ENCODE measurements at places on chromosomes 4 and X.

- no peaks in the 10 kb centered on the region for H3K36me3 ChIP-seq
- no peaks in the 10 kb centered on the region for H3K4me1 ChIP-seq
- no peak overlapping the region for H3K27ac ChIP-seq
- no peak overlapping the region for H3K4me3 ChIP-seq
These were observed 30.2 kb downstream of the CLDN2 start for GRCh38 chrX:106950381-106950780.

- peaks cover 30% of the 10 kb centered on the region for H3K4me1 ChIP-seq
- H3K36me3 ChIP-seq, result no peaks in the 10 kb centered on the region
- no peak overlapping the region for H3K4me3 ChIP-seq
- DNase-seq, result no peak
These were observed 158.4 kb downstream of the DCLK2 start for GRCh38 chr4:150236626-150237025.

GRCh38 chr4:21948347-21949072, at the start of gene KCNIP4:
KCNIP4 (minus strand) TSS chr4:21948772.
- no peaks in the 10 kb centered on the region for H3K4me1 ChIP-seq
- H3K4me3 ChIP-seq, result no peak within 1 kb of the TSS
- H3K27ac ChIP-seq, result no peak within 1 kb of the TSS
- H3K27me3 ChIP-seq, result no peaks in the 10 kb centered on the region
- no peaks in the 10 kb centered on the region for H3K36me3 ChIP-seq
- DNase-seq, result no peak

- peaks cover 37% of the 10 kb centered on the region for H3K27me3 ChIP-seq
- no peak overlapping the region for H3K27ac ChIP-seq
- H3K4me3 ChIP-seq, result no peak overlapping the region
- H3K36me3 ChIP-seq, result no peaks in the 10 kb centered on the region
- H3K4me1 ChIP-seq, result peaks cover 8% of the 10 kb centered on the region
These were observed 4.7 kb downstream of the GK2 start for GRCh38 chr4:79403356-79403755.

- H3K4me3 ChIP-seq, result no peak overlapping the region
- DNase-seq, result no peak
- no peaks in the 10 kb centered on the region for H3K36me3 ChIP-seq
- H3K27ac ChIP-seq, result no peak overlapping the region
- no peaks in the 10 kb centered on the region for H3K27me3 ChIP-seq
- no peaks in the 10 kb centered on the region for H3K4me1 ChIP-seq
These were observed 218.8 kb downstream of the C4orf33 start for GRCh38 chr4:129314781-129315180.

GRCh38 chr4:17562157-17562556, 14.8 kb upstream of the LAP3 start:
- no peaks in the 10 kb centered on the region for H3K27me3 ChIP-seq
- H3K4me1 ChIP-seq, result peaks cover 6% of the 10 kb centered on the region
- H3K36me3 ChIP-seq, result no peaks in the 10 kb centered on the region
- no peak overlapping the region for H3K4me3 ChIP-seq
- no peak overlapping the region for H3K27ac ChIP-seq

GRCh38 chr4:110959041-110959643, 336.3 kb upstream of the PITX2 start:
- no peak overlapping the region for H3K27ac ChIP-seq
- no peaks in the 10 kb centered on the region for H3K4me1 ChIP-seq
- H3K4me3 ChIP-seq, result no peak overlapping the region
- peaks cover 55% of the 10 kb centered on the region for H3K27me3 ChIP-seq
- peak; percentile 21 for DNase-seq

DNA sequence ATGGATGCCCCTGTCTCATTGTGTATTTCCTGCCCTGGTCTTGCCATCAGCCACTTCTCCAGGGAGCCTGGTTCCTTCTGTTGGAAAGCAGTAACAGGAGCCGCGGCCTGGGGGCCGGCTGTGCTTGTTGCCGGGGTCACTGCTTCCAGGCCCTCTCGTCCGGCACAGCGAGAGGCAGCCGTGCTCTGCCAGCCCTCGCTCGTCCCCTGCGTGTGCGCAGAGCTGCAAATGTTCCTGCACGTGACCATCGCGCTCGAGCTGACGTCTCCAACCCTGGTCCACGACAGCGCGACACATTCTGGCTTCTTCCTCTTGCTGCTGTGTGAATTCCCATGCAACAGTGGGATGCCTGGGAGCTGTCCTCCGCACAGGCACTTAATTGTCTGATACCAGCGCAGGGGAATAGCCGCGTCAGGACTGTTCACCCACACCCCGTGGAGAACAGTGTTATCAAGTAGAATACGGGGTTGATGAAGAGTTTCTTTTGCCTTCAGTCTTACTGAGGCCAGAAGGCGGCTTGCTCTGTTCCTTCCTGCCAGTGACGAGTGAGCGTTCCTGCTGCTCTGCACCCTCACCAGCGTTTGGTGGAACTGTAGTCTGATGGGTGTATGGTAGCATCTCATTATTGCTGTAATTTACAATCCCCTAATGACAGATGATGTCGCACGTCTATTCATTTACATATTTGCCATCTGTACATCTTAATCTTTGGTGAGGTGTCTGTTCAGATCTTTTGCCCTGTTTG, 12.3 kb downstream of the PDE6B start:
- no peak overlapping the region for H3K27ac ChIP-seq
- H3K4me1 ChIP-seq, result no peaks in the 10 kb centered on the region
- H3K36me3 ChIP-seq, result no peaks in the 10 kb centered on the region
- H3K27me3 ChIP-seq, result peaks cover 43% of the 10 kb centered on the region
- no peak for DNase-seq
